ENCODE measurements at places on chromosomes 7 and 10.

- no peak for DNase-seq
These were observed 14.5 kb downstream of the GPR146 start for GRCh38 chr7:1058821-1059199.

DNA sequence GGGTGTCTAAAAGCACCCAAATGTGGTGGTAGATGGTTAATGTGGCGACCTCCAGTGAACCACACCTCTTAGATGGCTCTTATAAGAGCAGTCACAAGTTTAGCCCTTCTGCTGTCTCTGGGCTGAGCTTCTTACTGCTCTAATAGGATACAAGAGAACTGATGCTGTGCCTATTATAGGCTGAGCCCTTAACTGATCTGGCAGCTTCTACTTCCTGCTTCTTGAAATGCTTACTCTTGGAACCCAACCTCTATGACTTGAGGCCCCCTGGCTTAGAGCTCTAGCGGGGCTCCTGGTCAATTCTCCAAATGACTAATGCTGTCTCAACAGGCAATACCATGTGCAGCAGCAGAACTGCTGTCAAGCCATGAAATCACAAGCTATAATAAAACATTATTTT is 35.0 kb upstream of the LSM8 start:
- DNase-seq = no peak

- no peak for DNase-seq
These were observed 10.8 kb downstream of the ERLIN1 start for GRCh38 chr10:100174699-100175677.

DNA sequence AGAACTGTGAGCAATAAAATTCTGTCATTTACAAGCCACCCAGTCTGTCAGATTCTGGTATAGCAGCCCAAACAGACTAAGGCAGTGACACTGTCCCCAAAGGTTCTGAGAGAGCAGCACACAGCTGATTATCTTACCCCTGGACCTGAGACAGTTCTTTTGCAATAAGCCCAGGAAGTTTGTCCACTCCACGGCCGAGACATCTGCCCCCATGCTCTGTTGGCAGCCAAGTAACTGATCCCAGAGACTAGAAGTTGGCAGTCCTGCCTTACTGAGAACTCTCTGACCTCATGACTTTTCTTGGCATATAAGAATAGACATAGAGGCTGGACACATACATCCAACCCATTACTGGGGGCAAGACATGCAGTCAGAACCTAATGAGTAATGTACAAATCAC is 243.0 kb upstream of the GRB10 start:
- no peak for DNase-seq

GRCh38 chr10:84583501-84583900 is 255.1 kb downstream of the CCSER2 start:
- DNase-seq = no peak

- DNase-seq = no peak
These were observed 1.1 kb downstream of the KIAA1549 start for GRCh38 chr7:138979988-138980562.

GRCh38 chr10:92691591-92692079 is 1.9 kb downstream of the HHEX start:
- no peak for DNase-seq

GRCh38 chr10:84460520-84460919 is 132.1 kb downstream of the CCSER2 start:
- no peak for DNase-seq

DNA sequence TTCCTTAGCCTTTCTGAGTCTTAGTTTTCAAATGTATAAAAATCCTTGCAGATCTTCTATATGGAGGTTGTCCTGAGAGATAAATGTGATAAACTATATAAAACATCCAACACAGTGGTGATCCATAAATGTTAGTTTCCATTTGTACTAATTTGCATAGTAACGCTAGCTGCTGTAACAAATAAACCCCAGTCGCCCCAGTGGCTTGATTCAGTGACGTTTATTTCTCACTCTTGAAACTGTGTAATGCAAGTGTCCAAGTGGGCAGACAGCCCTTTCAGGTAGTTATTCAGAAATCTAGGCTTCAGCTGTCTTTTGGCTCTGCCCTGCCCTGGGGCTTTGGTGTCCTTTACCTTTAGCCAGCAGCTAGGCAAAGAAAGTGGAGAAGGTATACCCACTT is 106.3 kb downstream of the VTI1A start:
- DNase-seq = no peak

DNA sequence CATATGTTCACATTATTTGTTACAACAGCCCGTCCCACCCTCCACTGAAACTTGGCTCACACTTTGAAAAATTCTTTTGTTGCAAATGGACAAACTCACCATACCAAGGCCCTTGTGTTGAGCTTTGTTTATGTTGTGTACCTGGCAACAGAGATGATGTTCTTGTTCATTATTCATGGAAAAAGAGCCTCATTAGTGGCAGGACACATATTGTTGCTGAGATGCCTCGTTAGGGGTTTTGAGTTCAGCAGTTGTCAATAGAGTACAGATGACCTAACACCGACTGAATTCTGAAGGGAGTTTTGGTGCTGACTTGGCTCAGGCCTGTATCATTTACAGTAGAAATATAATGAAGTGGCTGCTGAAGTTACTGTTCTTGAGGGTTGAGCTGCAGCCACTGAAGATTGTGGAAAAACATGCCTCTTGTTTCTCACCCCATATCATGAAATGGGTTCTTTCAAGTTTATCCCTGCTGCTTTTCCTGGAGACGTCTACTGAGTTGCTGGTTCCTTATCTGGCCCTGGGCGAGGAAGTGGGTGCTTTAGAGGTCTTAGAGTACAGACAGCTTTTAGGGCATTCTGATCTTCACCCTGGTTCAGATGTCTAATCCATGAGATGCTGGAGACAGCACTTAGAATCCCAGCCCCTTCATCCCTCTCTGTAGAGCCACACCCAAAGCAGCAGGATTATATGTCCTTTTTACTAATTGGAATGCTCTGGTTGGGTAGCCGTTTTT is 149.7 kb downstream of the WNT2 start:
- DNase-seq = no peak

- DNase-seq = no peak
These were observed 152.0 kb downstream of the MACC1 start for GRCh38 chr7:20064974-20065862.

DNA sequence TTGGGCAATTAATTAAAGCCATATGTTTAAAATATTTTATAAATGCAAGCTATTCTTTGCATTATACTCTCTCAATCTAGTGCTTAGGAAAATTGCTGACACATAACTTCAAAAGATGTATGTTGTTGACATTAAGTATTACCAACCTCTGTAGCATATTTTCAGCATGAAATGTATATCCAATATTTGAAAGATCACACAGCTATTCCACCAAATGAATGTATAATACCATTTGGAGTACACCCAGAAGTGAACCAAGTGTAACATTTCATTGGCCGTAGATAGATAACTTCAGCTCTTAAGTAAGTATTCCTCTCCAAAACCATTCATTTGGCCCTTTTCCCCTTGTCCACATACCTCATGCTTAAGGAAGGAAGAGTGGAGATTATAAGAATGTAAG is 104.6 kb downstream of the HECTD2 start:
- DNase-seq = no peak

- no peak for DNase-seq
These were observed 96.3 kb downstream of the LRRTM3 start for GRCh38 chr10:67022099-67022498.

GRCh38 chr10:71623098-71623985 is 96.2 kb downstream of the C10orf105 start:
- DNase-seq = no peak

- DNase-seq = no peak
These were observed 205.4 kb downstream of the ZMYND11 start for GRCh38 chr10:340646-341045.

DNA sequence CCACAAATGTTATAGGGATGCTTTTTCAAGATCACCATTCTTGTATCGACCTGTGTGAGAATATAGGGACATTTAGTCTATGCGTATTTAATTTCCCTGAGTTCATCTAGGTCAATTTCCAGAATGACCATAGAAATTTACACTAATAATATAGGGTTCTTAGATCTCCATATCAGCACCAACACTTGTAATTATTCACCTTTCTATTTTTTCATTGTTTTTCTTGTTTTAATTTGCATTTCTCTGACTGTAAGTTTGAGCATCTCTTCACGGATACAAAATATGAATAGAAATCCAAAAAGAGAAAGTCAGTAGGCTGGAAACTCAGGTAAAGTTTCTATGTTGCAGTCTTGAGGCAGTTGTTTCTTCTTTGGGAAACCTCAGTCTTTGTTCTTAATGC is 134.8 kb downstream of the CREB5 start:
- DNase-seq = no peak

- no peak for DNase-seq
These were observed 766.4 kb downstream of the GRID1 start for GRCh38 chr10:85600026-85600743.

DNA sequence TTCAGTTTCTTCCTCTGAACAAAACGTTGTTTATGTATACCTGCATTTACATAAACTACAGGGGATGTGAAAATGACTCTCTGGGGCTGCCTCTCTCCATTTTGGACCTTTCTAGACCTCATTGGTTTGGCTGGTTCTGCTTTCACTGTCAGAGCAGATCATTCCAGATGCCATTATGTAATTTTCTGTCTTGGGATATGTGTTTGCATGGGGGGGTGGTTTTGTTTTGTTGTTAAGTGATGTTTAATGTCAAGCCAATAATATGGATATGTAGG is 172.4 kb downstream of the LRRC4 start:
- DNase-seq = no peak

DNA sequence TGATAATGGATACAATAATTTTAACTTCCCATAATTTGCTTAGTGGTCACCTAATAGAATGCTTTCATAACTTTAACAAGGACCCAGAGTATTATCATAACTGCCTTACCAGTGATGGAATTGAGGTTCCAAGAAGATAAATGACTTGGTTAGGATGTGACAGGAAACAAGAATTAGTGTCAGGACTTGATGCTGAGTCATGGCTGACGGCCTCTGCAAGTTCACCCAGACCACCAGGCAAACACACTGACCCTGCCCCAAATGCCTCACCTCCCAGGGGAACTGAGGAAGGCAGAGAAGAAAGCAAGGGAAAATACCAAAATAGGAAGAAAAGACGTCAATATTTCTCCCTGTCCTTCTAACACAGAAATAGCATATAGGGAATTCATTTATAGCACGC is 636.3 kb downstream of the PARD3 start:
- no peak for DNase-seq

DNA sequence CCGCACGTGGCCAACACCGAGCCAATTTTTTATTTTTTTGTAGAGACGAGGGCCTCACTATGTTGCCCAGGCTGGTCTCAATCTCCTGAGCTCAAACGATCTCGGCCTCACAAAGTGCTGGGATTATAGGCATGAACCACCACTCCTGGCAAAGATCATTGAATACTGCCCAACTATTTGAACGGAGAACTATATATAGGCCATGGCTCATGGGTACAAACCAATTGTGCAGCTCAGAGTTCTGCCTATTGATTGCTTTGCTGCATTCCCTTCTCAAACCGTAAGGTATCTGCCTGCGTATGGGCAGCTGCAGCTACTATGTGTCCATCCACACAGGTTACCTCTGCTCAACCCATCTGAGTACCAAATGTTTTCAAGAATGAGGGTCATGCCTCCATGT is 9.7 kb upstream of the SLC25A16 start:
- no peak for DNase-seq

DNA sequence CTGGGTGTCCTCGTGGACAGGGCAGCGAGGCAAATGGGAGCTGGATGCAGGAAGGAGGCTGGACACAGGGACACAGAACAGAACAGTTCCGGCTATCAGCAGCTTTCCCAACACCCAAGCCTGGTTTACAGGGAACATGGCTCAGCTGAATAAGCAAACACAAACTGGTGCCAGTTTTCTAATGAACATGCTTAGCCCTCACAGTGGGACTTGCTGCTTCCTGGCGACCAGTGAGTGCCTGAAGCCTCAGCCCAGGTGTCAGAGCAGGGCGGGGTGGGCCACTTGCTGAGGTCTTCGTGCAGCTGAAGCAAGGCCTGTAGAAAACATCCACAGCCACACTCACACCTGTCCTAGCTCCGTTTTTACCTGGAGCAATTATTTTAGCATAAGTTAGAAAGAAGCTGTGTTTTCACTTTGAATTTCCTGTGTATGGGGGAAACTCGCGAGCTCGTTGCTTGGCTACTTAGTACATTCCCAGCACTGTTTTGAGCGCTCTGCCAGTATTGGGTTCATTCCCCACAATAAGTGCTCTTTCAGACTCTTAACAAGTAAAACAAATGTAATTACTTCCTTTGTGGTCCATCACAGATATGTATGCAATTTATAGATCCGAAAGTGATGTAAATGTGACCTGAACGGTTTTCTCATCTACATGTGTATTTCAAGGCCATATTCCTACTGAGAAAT is 261.2 kb upstream of the SHH start:
- no peak for DNase-seq

- peak; percentile 68 for DNase-seq
These were observed 37.3 kb upstream of the PRSS1 start for GRCh38 chr7:142711746-142712616.

DNA sequence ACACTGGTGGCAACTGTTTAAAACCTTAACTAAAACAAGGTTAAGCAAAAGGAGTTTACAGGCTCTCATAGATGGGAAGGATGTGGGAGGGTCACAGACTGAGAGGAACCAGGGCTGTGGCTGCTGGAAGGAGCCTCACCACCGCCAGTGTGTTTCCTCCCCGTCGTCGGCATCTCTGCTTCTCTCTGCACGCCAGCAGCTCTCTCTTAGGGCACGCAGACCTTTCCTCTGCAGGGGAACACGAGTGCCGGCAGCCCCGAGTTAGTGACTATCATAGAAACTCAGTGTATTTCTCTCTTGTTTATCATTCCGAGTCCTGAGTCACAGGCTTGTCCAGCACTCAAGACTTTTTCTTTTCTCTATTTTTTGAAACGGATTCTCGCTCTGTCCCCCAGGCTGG is 8.1 kb upstream of the SH2D4B start:
- DNase-seq = peak; percentile 75

GRCh38 chr7:151415375-151416105 is 5.7 kb upstream of the WDR86 start:
- DNase-seq = no peak

- DNase-seq = no peak
These were observed 2.6 kb upstream of the CAV1 start for GRCh38 chr7:116522247-116522646.

- peak; percentile 68 for DNase-seq
These were observed 194.3 kb downstream of the ZMYND11 start for GRCh38 chr10:329361-330099.

All from activated effector memory CD4-positive, alpha-beta T cell treated with anti-CD3 and anti-CD28 coated beads, Interleukin-2, amount 50 U/mL, for 16 hours (primary cell).